ENCODE measurements at places on chromosomes 4 and X.

- DNase-seq, result no peak
Observed at GRCh38 chrX:47518144-47518543, 35.1 kb upstream of the ZNF41 start.

DNA sequence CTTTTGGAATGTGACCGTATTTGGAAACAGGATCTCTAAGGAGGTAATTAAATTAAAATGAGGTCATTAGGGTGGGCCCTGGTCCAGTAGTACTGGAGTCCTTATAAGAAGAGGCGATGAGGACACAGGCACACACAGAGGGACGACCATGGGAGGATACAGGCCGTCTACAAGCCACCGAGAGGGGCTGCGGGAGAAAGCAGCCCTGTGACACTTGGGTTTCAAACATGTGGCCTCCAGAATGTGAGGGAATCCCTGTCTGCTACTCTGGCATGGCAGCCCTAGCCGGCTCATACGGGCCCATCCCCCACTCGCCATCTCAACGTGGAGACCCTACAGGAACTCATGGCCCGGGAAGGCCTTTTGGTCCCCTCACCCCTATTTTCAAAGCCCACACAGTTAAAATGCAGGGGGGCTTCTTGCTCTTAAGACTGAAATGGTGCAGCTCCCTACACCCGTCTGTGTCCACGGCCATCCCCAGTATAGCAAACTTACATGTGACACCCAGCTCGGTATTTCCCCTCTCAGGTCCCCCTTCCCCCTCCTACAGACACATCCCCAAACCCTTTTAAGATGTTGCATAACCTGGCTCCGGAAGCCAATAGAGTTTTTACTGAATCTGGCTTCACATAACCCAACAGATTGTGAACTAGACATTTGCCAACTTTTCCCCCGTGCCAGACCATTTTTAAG, 124.1 kb upstream of the TBL1X start:
- peak; percentile 10 for DNase-seq

DNA sequence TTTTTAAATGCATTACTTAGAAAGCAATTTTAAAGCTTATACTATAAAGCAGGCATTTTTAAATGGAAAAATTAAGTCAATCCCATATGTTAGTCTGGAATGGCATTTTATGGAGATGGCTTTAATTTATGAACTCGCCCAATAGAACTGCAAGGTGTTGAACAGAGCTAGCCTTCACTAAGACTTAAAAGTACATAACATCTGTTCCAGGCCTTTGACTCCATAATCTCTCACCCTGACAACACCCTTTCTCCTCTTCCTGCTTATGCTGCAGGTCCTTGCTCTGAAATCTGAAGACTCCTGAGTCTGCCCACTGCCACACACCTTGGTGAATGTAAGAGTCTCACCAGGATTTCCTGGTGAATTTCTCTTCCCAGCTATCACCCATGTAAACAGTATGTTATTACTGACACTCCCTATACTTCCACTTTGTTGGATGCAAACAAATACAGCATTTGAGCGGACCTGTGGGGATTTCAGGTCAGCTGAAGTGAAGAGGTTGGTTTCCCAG, 17.7 kb upstream of the SLC39A8 start:
- DNase-seq, result no peak

DNA sequence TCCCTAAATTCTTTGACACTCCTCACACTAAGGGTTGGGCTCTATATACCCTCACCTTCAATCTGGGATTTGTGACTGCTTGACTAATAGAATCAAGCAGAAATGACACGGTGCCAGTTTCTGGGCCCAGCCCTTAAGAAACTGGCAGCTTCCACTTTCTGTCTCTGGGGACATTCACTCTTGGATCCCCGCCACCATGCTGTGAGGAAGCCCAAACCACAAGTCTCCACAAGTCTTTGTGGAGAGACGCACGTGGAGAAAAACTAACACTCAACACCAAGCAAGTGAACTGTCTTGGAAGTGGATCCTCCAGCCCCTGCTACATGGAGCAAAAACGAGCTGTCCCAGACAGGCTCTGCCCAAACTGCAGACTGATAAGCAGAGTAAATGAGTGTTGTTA, 1.1 kb upstream of the EDNRA start:
- no peak for DNase-seq

DNA sequence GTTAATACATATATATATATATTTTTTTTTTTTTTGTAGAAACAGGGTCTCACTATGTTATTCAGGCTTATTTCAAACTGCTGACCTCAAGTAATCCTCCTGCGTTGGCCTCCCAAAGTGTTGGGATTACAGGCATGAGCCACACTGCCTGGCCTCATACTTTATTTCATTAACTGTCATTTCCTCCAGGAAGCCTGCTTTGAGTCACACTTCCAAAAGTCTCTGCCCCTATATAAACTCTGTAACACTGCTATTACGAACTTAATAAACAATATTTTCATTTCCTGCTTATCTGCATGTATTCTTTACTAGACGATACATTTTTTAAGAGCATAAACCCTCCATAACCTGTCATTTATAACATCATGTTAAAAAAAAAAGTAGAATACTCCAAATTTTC, 167.2 kb downstream of the WDFY3 start:
- DNase-seq, result no peak

GRCh38 chr4:143372093-143372915, 35.6 kb downstream of the GAB1 start:
- no peak for DNase-seq

DNA sequence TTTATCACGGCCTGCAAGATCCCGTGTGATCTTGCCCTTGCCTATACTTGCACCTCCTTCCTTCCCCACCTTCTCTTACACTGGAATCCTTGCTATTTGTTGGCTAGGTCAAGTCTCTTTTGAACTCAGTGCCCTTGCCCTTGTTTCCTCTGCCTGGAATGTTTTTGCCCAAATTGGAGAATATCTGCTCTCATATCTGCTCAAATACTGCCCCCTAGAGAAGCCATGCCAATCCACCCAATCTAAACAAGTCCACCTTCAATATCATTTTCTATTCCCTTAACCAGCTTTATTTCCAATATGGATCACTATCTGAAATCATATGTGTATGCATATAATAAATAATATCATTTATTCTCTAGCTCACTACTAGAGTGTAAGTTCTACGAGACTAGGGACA, 1044.2 kb upstream of the FTHL17 start:
- DNase-seq, result no peak

DNA sequence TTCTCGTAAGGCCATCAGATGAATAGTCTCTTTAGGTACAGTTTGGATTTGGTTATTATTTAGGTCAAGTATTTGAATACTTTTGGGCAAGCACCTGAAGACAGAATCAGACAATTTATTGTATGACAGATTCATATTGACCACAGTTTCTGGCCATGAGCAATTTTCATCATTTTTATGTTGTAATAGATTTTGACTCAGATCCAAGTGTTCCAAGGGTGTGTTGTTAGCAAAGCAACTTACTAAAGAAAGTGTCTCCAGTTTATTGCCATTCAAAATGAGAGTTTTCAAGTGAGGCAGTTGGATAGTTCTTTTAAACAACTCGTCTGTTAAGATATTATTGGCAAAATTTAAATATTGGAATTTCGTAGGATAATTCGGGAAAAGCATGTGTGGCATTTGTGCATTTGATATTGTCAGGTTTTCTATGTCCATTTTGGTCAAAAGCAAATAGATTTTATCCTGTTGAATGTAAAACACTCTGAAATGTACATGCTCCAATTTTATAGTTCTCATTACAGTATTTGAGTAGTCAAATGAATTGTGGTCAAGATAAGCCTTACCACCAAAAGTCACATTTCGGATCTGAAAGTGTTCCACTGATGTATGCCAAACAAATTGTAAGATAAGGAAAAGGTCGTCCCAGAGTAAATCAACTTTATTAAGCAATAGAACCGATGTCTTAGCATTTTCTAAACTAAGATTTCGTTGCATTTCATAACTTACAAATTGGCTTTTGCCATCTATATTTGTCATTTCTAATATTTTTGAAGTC, 8.4 kb downstream of the TLR10 start:
- DNase-seq, result no peak

DNA sequence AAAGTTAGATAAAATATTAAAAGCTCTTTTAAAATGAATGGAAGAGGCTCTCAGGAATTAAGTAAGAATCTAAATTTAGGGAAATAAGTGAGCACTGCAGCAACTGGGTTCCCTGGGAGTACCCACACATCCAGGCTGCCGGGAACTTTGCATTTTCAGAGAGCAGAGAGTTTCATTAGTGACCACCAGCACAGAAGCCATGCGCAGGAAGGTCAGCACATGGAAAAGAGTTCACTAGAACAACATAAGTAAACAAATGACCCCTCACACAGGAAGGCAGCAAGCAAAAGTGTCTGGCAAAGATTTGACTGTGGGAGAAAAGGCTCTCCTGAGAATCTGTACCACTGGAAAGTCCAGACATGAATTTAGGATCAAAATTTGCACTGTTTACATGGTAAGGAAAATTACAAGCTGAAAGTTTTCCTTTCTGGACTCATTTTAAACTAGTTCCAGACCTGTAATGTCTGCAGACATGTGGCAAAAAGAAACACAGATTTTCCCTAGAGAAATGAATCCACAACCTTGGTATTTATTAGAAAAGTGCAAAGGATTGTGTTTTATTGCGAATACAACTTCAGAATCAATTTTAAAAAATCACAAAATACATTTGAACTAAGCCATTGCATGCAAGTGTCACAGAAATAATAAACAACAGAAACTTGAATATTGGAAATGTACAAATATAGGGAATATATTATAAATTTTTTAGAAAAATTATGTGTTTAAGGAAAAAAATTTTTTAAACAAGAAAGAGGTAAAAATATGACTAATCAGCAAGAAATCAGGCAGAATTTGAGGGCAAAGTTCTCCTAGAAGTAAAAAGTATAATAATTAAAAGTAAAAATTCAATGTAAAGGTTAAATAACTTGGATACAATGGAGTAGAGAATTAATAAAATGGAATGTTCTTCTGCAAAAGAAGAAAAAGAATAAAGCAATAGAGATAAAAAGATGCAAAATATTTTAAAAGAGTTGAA, 18.4 kb upstream of the MYOZ2 start:
- DNase-seq, result no peak

GRCh38 chr4:183158062-183158461, 59.0 kb downstream of the WWC2 start:
- no peak for DNase-seq

- no peak for DNase-seq
Observed at GRCh38 chr4:87633243-87633642, 16.8 kb upstream of the DMP1 start.

DNA sequence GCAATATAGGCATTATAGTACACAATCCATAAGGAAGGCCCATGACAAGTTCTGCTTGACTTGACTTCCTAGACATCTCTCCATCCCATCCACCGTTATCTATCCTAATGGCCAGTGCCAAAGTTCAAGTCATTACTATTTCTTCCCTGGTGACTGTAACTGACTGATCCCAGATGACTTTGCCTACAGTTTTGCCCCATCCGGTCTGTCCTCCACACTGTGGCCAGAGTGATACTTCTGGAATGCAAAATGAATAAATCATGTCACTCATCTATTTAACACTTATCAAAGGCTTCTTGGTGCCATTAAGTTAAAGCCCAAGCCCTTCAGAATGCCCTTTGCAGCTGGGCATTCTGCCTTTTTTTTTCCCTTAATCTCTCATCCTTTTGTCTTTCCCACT, 130.8 kb downstream of the PPARGC1A start:
- no peak for DNase-seq

DNA sequence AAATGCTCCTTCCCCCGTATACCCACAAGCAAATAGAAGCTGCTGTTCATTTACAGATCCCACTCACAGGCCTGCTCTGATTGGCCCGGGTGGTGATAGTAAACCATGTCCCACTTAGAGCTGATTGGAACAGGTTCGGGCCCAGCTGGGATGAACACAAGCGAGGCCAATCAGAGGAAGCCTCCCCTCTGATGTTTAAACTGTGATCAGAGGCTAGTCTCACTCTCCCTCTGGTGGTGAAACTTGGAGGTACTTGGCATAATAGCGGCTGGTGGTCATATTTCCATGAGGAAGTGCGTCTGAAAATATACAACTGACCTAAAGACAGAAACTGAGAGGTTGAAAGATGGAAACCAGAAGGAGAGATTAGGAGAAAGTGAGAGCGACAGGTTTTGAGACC, 51.5 kb upstream of the TRPC3 start:
- peak; percentile 28 for DNase-seq

DNA sequence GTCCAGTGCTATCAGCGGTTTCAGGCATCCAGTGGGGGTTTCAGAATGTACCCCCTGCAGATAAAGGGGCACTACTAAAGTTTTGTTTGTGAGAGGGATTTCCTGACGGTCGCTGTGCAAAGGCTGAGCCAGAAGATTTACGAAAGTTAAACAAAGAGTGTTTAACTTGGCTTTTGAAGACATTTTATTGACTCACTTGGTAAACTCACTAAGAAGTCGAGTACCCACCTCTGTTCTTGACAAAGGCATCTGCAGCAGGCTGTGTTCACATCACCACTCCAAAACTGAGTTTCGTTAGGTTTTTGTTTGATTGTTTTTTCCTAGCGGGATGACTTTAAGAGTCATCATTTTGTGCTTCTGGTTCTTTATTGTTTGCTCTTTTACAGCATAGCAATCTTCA, 143.9 kb upstream of the TBL1X start:
- no peak for DNase-seq

DNA sequence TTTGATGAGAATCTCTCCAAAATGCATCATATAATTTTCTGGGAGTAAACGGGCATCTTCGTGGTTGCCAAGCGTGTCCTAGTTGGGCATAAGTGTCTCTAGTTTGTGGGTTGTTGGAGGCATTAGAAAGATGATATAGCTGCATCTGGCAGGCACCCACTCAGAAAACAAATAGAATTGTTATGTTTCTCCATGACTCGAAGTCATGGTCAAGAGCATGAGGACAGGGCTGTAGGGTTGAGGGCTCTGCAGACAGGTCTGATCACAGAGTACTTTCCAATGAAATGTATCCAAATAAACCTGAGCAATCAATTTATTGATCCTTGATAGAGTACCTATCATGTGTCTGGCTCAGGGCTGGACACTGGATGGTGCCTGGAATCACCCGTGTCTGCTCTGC, 82.7 kb downstream of the SORCS2 start:
- no peak for DNase-seq

DNA sequence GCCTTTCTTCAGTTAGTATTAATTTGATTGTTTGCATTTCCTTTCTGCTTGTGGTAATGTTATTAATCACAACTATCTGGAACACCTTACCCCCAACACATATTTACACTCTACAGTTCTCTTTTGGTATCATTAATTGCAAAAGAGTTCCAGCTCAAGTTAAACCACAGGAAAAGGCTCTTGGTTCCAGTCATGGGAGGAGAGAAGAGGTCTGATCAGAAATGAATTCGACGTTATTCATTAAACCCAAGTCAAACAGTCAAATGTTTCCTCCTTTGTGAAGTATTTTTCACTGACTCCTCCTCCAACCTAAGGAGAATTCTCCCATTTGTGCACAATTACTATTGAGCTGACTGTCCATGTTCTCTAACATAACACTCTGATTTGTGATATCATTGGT, 91.4 kb downstream of the SLC39A8 start:
- DNase-seq, result no peak

- no peak for DNase-seq
Observed at GRCh38 chr4:10534820-10535219, 77.6 kb upstream of the ZNF518B start.

- no peak for DNase-seq
Observed at GRCh38 chr4:38046727-38047489, 86.7 kb downstream of the PTTG2 start.

All from stimulated activated CD4-positive, alpha-beta T cell treated with anti-CD3 and anti-CD28 coated beads, Interleukin-1b, Interleukin-23, amount 100 ng/mL, for 48 hours (primary cell).